ENCODE measurements at places on chromosomes 13 and 19.

GRCh38 chr13:75415171-75415570 is 66.8 kb downstream of the TBC1D4 start:
- no peak for DNase-seq

DNA sequence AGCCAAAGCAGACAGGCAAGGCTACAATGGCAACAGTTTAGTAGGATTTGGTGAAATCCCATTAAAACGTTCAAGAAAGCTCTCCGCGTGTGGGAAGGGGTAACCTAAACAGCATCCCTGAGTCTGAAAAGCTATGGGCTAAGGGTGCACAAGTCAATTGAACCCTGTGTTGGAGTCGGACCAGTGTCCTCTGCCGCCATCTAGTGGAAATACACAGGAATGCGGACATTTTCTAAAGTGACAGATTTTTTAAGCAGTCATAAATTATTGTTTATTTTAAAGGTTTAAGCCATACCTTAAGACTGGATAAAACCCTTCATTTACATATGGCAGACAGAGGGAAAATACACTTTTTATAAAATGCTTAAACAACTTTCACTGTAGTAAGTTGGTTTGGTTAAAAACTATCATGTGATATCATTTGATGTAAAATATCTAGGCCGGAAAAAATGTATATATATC is 26.5 kb upstream of the LSM14A start:
- DNase-seq, result peak; percentile 24

- no peak for DNase-seq
Measured at GRCh38 chr13:45133396-45134118, 13.2 kb downstream of the GTF2F2 start.

DNA sequence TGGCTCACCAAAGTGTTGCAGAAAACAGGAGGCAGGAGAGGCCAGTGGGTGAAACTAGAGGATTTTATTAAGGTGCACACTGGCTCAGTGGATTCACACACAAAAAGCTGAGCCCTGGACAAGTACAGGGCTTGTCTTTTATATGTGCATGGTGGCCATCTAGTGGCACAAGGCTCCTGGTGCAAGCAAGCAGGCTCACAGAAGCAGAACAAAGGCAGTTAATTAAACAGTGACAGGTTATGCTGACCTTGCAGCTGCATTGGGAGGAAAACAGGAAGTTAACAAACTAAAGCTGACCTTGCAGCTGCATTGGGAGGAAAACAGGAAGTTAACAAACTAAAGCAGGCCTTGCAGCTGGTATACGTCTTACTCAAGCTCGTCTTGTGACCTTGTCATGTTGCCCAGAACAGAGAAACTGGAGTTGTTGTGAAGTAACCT is 65.3 kb upstream of the ZNF681 start:
- no peak for DNase-seq

GRCh38 chr19:40502647-40503319 is 36.0 kb downstream of the SPTBN4 start:
- DNase-seq, result no peak

DNA sequence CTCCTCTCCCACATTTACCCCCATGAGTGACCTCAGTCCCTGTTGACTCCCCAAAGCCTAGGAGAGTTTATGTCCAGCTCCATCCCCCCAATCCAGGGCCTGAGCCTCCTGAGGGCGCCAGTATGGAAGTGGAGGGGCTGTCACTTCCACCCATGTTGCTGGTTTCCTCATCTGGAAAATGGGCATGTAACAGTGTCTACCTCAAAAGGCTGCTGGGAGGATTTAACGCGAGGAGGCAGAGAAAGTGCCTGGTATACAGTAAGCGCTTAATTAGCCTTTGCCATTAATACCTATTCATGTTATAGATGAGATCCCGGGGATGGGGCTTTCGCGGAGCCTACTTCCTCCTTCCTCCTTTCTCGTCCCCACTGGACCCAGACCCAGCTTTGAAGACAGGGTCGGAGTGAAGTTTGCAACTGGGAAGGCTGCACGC is 476 bp downstream of the TYK2 start:
- no peak for DNase-seq

- DNase-seq, result no peak
Measured at GRCh38 chr19:41376998-41377365, 649 bp downstream of the TMEM91 start.

DNA sequence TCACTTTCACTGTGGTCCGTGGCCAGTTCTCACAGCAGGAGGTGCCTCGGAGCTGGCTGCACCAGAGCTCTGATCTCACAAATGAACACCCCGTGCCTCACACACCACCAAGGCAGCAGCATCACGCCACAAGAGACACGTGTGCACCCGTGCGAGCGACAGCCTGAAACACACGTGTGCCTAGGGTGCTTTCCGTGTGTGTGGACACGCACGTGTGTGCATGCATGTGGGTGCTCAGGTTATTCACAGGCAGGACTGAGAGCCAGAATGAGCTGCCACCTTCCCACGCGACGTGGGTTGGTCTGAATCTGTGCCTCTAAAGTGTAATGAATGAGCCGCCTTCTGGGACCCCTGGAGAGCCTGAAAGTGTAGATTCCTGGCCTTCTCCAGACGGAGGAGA is 67.6 kb upstream of the C13orf46 start:
- DNase-seq, result no peak

- DNase-seq, result no peak
Measured at GRCh38 chr13:111503376-111503775, 182.9 kb downstream of the TEX29 start.

GRCh38 chr13:72204291-72204690 is 337.3 kb upstream of the DACH1 start:
- no peak for DNase-seq

GRCh38 chr13:39144941-39145533 is 106.8 kb downstream of the NHLRC3 start:
- peak; percentile 20 for DNase-seq

DNA sequence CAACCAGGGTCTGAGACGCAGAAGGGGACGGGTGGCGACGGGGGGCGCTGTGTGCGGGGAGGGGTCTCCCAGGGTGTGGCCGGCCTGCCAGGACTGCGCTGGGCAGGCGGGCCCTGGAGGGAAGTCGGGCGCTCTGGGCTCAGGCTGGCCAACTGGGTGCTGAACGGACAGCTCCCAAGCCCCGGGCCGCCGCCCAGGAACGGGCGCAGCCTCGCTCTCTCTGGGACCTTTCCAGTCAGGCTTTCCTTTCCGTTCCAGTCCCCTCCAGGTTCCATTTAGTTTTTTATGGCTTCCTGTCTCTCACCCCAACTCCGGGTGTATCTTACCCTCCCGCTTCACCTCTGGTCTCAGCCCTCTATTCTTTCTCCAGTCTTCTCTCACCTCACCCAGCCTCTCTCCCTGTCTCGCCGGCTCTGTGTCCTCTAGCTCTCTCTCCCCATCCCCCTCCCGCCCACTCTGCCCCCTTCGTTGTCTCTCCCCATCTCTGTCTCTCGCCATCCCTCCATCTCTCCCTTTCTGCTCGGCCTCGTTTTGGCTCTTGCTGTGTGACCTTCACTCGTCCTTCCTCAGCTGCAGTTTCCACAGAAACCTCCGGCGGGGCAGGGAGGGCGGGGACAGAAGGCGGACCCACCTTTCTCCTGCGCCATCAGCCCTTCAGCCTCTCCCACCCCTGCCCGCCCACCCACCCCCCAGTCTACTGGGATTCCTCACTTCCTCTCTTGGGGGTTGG is 3.3 kb upstream of the ATP1A3 start:
- DNase-seq, result peak; percentile 46

DNA sequence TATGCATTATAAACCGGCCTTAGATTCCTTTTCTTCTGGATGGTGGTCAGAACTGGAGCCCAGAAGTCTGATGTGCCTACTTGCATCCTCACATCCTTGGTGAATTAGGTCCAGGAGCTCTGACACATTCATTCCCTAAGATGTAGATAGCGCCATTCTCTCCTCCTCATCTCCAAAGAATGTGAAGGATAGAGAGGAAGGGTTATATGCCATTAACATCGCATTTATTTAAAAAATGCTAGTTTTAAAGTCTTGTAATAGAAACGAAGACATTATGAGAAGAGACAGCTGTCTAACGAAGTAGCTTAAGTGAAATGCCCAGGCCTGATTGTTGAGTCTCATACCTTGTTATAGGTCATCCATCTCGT is 9.7 kb downstream of the MBNL2 start:
- no peak for DNase-seq

GRCh38 chr19:10513223-10513622 is 4.0 kb downstream of the S1PR5 start:
- DNase-seq, result no peak

- no peak for DNase-seq
Measured at GRCh38 chr19:36013280-36014011, 567 bp downstream of the ALKBH6 start.

GRCh38 chr13:19888799-19889198 is 25.4 kb upstream of the ZMYM5 start:
- no peak for DNase-seq

DNA sequence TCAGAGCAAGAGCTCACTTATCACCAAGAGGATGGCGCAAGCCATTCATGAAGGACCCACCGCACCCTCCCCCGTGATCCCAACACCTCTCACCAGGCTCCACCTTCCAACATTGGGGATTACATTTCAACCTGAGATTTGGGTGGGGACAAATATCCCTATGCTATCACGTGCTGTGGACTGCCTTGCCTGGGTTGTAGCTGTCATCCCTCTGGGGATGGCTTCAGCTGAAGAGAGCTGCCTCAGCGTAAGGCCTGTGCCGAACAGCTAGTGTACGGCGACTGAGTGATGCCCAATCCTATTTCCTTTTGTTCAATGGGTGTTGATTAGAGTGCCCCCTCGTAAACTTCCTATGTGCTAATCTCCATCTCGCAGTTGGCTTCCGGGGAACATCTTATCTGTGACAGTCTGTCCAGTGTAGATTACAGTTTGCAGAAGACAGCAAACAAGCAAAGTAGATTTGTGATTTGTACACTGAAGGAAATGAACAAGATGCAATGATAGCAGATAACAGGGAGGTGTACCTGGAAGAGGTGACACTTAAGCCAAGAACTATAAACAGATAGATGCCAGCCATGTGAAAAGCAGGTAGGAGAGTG is 11.8 kb upstream of the RCBTB1 start:
- no peak for DNase-seq

- no peak for DNase-seq
Measured at GRCh38 chr13:109251956-109252355, 534.4 kb downstream of the IRS2 start.

GRCh38 chr13:48843630-48844380 is 131.9 kb upstream of the FNDC3A start:
- DNase-seq, result no peak

DNA sequence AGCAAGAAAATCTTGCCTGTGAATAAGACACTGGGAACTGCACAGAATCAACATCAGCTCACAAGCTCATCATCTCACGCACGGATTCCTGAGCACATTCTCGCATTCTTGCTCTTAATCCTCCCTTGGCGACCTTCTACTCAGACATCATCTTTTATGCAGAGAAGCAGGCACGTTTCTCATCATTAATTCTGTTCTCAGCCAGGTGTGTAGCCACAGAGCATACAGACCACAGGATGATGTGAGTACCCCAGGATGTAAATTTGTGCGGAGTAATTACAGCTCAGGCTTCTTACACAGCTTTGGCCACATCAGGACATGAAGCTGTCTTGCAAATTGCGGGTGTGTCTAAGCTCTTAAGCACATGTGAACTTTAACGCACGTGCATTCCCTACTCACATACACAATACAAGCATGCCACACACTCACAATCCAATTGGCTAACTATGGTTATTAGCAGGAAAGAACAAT is 36.5 kb upstream of the SACS start:
- no peak for DNase-seq

GRCh38 chr13:46633416-46633815 is 80.4 kb downstream of the LRCH1 start:
- no peak for DNase-seq

GRCh38 chr13:99439048-99439447 is 62.2 kb upstream of the TM9SF2 start:
- DNase-seq, result no peak

DNA sequence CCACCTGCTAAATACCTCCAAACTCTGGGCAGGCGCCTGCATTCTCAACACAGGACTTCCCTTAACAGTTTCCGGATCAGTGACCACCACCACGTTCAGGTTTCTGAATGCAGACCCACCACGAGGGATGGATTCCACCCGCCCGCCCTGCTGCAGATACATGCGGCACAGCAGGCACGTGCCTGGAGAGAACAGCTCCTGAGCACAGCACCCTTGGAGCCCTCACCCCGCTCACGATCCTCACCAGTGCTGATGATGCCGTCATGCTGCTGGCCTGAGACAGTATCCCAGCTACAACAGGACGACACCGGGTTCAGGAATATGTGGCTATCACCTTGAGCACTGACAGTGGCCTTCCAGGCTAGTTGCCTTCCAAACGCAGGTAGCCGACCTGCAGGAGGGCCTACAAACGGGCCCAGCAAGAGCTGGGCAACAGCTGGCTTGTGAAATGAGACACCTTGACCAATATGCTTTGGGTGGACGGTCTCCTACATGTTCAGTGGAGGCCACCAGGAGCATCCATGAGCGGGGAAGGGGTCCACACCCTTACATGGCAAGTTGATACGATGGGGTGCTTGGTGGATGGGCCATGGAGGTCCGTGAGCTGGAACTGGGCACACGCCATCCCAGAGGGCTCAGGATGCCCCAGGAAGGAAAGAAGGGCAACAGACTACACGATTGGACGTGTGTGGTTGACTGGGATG is 9.9 kb upstream of the QTRT1 start:
- no peak for DNase-seq

DNA sequence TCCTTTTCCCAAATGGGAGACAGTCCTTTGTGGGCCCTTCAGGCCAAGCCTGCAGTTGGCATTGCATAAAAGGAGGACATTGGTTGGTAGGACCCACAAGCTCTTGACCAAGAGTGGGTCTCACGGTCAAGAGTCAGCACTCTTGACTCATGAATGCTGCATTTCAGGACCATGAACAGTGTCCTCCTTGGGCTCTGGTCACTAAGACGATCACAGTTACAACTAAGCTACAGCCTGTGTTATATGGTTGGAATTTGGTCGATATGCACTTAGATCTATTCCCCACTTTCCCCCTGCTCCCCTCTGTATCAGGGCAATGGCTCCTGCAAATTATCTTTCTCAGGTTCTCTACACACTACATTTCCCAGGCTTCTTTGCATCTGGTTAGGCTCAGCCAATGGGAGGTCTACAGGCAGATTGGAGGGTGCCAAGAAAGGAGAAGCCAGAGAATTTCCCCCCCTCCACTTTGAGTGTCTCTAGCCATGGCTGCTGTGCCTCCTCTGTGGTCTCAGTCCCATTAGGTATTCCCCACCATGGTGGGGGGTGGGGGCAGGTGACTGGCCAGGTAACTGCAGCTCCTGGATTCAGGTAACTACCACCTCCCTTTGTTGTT is 3.1 kb upstream of the OLFM2 start:
- DNase-seq, result no peak

DNA sequence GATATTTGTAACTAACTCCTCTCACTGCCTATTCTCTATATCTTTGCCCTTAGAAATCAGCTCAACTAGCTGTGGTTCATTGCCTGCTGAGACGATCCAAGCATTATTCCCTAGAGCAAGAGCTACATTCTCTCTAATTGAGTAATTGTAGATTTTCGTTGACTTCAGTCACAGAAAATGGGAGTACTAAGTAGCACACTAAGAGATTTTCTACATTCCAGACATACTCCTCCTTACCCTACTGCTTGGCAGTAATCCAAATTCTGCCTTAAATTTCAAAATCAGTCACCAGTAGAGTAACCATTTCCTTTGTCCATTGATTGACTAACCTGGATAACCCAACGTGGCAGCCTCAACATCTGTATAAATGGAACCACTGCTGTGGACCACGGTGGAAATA is 1786.8 kb downstream of the SLITRK5 start:
- DNase-seq, result no peak

- DNase-seq, result no peak
Measured at GRCh38 chr13:50690006-50690405, 153.5 kb downstream of the DLEU7 start.

- DNase-seq, result no peak
Measured at GRCh38 chr13:26658448-26659385, 101.2 kb downstream of the WASF3 start.

Measured in stimulated activated CD4-positive, alpha-beta T cell treated with anti-CD3 and anti-CD28 coated beads, Interleukin-4, amount 100 ng/mL, for 1 hour (primary cell).